ENCODE measurements at places on chromosomes 7 and 10. TPM values are rescaled to one million over a fixed set of nuclear protein-coding genes. Genes with fewer than 3 reads are reported as not detected.

DNA sequence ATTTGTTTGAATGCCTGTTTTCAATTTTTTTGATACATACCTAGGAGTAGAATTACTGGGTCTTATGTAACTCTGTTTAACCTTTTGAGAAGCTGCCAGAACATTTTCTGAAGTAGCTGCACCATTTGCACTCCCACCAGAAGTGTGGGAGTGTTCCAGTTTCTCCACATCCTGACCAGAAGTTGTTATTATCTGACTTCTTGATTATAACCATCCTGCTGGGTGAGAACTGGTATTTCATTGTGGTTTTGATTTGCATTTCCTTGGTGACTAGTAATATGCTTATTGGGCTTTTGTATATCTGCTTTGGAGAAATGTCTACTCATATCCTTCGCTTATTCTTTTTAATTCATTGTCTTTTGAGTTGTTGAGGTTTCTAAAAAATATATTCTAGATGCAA lies 117.2 kb upstream of the GLCCI1 start:
- DNase-seq: no peak

DNA sequence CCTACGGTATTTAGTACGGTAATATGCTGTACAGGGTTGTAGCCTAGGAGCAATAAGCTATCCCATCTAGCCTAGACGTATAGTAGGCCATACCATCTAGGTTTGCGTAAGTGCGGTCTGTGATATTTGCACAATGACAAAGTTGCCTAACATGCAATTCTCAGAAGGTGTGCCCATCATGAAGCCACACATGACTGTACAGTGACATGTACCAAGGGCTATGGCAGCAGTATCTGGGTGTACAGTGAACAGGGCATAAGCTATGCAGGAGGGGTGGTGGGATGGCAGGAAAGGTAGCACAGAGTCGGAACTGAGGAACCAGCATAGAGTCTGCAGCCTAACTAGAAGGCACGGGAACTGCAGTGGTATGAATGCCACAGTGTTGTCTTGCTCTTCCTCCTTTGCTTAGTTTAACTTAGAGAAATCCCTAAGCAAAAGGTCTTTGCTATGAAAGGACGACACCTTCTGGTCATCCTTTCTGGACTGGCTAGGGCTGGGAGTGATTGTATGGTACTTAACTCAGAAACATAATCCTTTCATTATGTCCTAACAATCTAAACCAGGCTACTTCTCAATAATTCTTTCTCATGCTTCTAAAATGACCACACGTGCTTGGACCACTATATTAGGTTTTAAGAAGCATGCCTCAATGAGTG lies 93.5 kb downstream of the DYNC1I1 start:
- DNase-seq: no peak

DNA sequence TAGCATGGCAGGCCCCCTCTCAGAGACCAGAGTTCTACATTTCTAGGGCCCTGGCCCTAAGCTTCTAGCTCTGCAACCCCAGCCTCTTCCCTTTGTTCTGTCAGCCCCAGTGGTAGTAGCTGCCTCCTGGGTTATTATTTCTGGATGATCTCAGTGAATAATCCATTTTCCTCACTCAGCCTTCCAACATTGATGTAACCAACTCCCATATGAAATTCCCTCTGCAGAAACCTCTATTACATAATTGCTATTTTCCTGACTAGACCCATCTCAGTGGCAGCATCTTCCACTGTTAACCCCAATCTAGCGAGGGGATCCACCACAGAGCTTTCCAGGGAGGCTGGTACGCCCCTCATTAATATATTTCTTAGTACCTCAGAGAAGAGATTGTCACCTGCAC lies 49.8 kb downstream of the FHIP2A start:
- DNase-seq: no peak

- DNase-seq: no peak
These were observed 7.0 kb upstream of the MYL7 start for GRCh38 chr7:44148166-44148565.

ADAM22 gene
- 4.3 TPM for total RNA-seq

ZNF487 gene
- total RNA-seq: 5.6 TPM

SPDYE2 gene
- total RNA-seq: not detected

GNGT1 gene
- not detected for total RNA-seq

AP4M1 gene
- 16.8 TPM for total RNA-seq

PNLIPRP2 gene
- total RNA-seq: not detected

EFCAB10 gene
- 1.6 TPM for total RNA-seq

TBX20 gene
- not detected for total RNA-seq
